RPMI7951 (cell line): ENCODE measurements at places on chromosomes 16 and 17.
A peak's percentile ranks its signal among the peaks of the same experiment; 100 is the strongest.

GRCh38 chr17:31524926-31525800 lies 133.7 kb downstream of the RAB11FIP4 start:
- peak; percentile 81 for DNase-seq

DNA sequence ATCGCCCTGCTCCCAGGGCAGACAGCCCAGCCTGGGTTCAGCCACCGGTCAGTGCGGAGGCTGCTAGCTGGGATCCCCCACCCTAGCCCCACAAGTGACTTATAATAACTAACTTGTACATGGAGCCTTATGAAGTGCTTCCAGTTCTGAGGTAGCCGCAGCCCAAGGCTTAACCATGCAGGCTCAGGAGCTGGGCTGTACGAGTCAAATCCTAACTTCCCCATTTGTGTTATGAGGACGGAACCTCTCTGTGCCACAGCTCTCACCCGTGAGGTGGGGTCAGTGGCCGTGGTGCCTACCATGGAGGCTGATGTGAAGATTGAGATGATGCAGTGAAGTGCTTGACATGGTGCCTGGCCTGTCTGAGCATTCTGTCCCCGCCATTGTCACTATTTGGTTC lies 27.8 kb upstream of the GOSR2 start:
- no peak for DNase-seq

DNA sequence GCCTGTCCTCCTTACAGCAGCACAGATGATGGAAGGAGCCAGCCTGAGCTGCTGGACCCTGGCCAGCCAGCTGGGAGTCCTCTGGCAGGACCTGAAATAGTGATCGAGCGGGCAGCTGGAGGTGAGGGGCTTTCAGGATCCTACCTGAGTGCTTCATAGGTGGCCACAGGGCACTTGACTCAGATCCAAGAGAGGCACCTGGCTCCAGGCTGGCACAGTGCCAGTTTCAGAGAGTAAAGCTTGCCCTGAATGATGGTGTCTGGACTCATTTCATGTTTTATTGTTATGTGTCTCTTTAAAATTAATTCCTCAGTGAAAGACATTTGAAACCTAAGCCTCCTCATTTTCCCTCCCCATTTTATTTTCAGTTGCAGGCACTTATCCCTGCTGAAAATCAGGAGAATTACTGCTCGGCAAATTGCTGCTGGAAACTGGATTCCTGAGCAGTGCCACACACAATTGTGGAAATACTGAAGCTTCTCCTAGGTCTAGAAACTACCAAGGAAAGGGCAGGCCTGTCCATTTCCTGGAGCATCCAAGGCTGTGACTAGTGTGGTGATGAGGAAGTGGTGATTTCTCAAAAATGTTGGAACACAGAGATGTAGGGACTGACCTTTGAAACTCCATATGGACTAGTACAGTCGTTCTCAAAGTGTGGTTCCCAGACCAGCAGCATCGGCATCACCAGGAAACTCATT lies 16.1 kb upstream of the ADAMTS18 start:
- DNase-seq, result no peak

- DNase-seq, result no peak
Observed at GRCh38 chr16:72532906-72533410, 361.0 kb upstream of the PMFBP1 start.

DNA sequence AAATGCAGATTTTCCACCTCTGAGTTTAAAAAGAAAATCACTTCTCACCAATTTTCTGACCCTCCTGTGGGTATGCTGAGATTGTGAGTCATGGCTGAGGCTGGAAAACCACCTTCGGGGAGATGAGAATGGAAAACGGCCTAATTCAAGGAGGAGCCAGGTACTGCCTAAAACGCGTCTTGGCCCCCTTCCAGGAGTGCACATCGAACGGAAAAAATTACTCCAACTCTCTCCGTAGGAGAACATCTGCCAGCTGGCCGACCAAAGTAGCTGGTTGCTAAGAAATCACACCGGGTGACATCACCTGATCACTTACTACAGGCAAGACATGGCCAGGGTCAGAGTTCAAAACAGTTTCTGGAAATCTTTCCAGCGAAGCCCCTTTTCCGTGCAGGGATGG lies 107.6 kb downstream of the ZNF423 start:
- no peak for DNase-seq

GRCh38 chr16:89120281-89120680 lies 26.6 kb downstream of the ACSF3 start:
- no peak for DNase-seq

DNA sequence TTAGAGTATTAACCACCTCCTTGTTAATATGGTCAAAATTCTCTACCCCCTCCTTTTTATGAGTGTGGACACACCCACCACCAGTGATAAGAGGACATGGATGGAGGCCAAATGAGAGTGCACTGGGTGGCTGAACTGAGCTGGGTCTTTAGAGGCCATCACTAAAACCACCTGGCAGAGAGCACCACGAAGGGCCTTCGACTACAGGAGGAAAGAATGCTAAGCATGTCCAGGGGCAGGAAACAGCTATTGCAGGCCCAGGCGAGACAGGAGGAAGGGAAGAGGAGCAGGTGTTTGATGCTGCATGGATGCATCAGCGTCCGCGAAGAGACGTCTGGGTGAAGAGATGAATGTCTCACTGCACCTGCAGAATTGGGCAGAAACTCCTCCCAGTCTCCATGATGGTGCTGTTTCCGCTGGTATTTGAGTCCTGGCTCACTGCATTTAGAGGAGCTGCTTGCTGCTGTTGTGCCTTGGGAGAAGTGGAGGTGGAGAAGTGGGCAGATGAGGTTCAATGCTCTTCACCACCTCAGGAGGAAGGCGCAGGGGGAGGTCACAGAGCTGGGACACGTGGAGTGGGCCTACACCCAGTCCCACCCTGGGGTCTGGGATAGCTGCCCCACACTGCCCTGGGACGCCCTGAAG lies 33.2 kb downstream of the SPHK1 start:
- no peak for DNase-seq

DNA sequence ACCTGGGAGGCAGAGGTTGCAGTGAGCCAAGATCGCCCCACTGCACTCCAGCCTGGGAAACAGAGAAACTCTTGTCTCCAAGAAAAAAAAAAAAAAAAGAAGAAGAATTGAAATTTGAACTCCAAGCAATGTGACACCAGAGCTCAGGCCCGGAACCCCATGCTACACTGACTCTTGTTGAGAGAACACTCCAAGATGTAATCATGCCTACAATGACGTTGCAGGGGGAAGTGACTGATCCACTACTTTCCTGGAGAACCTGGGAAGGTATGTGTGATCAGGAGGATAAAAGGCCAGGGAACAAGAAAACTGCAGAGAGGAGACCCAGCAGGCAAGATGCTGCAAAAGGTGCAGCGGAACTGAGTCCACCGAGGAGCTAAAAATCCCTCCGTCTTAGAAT lies 57.9 kb downstream of the ADCY9 start:
- no peak for DNase-seq

- DNase-seq, result no peak
Observed at GRCh38 chr16:58265480-58266052, 29.3 kb downstream of the PRSS54 start.

DNA sequence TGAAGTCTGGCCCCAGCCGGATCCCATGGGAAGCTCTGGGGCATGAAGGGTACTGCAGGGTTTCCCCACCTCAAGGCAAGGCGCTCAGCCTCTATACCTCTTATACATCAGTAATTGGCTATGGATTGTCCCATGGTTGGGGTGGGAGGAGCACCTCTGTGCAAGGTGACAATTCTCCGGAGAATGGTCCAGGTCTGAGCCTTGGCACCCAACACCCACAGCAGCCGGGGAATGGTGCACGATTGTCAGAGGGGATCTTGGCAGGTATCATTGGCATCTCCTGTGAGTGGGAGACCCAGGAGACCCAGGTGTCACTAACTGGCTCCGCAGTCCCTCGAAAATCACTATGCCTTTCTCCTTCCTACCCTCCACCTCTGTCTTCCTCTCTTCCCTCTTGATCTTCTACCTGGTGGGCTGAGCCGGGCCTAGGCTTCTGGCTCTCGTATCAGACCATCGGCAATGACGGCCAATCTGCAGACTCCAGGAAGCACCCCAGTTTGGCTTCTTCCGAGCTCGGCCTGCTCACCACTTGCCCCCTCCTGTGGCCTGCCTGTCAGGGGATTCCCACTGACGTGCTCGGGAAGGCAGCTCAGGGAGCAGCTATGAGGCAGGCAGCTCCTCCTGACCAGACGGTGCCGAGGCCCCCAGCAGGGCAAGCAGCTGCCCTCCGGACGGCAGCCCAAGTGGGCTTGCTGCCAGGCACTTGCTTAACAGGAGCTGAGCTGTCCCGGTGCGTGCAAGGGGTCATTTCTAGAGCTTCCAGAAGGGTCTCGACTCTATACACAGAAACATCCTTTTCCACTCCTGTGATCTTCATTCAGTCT lies 10.0 kb upstream of the CALB2 start:
- DNase-seq, result no peak

DNA sequence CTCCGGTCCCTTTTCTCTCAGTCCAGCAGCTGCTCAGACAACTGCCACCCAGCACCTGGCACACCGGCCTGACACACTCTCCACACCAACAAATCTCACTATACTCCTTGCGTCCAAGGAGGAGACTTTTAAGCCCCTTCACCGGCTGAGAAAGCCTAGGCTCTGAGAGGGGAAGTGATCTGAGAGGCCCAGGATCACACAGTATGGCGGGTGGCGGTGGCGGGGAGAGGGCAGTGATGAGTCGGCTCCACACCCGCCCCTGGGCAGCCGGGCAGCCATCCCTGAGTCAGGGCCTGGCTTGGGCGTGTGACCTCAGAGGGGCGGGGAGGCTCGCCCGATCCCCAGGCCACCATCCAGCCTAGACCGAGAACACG lies 569 bp downstream of the FLII start:
- DNase-seq, result peak; percentile 80

- DNase-seq, result no peak
Observed at GRCh38 chr16:22262460-22262859, 34.7 kb upstream of the POLR3E start.

DNA sequence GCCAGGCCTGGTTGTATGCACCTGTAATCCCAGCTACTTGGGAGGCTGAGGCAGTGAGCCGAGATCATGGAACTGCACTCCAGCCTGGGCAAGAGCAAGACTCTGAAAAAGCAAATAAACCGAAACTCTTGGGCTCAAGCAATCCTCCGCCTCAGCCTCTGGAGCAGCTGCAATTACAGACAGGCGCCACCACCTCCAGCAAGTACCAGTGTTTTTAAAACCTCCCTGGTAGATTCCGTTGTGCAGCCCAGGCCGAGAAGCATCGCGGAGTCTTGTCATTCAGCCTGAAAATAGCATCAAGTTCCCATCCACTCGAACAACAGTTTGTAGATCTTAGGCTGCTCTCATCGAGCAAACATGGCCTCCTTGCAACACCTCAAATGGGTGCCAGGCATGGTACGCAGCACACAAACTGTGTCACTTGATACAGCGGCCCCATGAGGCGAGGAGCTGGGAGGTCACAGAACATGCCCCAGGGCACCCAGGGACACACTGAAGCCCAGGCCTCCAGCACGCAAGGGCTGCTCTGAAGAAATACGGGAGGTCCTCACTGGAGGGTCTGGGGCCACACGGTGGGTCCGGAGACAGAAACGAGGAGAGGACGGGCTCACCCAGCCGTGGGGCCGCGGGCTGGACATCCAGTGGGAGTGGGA lies 18.1 kb downstream of the TMC6 start:
- no peak for DNase-seq

- no peak for DNase-seq
Observed at GRCh38 chr16:70565053-70565452, 41.4 kb downstream of the SF3B3 start.

DNA sequence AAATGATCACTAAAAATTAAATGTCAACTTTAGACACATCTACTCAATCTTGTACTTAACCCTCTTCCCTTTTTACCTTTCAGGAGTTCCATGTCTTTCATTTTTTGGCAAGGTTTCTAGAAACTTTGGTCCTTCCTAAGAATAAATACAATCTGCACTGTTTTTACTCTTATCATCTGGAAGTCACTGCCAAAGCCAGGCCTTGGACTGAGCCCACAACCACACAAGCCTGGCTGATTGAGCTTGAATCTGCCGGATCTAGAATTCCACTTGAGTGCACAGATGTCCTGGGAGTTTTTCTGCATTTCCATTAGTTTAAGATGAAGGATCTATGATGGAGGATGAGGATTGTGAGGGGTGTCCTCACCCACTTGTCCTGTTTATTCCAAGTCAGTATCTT lies 126.1 kb downstream of the VPS53 start:
- DNase-seq, result no peak

DNA sequence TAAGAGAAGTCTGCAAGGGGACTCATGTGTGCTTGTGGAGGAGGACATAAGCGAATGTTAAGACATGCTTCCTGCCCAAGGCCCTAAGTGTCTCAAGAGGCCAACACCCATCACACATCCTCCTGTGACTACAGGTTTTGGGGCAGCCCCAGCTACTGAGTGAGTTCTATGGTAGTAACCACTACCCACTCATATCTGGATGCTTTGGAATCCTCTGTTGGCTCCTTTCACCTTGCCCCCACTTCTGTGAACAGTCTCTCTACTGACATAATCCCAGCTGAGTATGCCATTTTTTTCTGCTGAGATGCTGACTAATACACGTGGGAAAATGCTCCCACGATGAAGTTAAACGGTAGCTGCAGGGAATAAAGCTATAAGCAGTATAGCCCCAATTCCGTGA lies 153.5 kb downstream of the VPS53 start:
- peak; percentile 39 for DNase-seq

DNA sequence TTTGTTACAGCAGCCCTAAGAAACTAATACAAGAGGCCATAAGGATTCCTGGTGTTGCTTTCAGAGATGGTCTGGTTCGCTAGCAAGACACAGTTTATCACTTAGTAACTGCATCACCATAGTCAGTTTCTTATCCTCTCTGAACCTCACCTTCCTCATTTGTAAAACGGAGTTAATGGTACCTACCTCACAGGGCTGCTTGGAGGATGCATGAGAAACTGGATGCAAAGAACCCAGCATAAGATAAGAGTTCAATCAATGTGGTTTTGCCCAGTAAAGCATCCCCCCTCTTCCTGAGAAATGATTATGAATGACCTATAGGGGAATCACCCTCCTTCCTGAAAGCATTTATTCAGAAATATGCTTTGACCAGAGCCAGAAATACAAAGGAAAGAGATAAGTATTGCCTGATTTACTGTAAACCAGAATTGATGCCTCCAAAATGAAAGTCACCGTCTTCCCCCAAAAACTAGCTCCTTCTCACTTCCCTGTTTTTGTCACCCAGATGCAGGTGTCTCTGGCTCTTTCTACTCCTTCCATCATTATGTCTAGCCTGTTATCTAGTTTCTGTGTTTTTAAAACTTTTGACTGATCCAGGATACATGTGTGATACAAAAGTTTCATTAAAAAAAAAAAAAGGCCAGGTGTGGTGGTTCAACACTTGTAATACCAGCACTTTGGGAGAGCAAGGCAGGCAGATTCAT lies 2.8 kb upstream of the TEFM start:
- no peak for DNase-seq
